ENCODE measurements at places on chromosomes 12 and 14.

DNA sequence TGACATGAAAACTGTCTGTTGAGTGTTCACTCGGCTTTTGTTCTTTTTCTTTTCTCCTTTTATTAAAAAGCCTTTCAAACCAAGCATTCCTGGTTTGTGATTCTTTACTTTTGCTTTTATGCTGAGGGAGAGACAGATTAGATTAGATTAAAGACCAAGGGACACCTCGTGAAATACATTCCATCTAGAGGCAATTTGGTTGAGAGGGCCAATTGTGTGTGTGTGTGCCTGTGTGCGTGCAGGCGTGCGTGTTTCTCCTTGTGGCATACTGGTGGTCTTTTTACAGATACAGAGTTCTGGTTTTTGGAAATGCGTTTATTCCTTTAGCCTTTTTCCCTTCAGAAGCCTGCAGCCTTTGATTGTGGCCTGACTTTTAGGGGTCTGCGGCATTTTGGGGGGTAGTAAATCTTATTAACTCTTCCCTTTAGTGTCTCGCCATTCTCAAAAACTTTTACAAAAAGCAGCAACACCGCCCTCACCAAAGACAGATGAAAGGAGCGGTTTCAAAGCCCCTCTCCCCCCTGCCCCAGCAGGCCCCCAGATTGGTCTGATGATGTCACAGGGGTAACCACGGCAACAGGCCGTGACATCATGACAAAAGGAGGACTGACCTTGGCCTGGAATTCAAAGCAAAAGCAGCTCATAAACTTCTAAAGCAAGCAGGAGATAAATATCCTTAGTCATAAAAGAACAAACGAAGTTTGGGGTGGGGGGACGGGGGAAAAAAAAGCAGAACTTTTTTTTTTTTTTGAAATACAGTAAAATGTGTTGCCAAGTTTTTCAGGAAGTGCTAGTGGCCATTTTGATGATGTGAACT lies 84.1 kb upstream of the TBX3 start:
- DNase-seq, result no peak

DNA sequence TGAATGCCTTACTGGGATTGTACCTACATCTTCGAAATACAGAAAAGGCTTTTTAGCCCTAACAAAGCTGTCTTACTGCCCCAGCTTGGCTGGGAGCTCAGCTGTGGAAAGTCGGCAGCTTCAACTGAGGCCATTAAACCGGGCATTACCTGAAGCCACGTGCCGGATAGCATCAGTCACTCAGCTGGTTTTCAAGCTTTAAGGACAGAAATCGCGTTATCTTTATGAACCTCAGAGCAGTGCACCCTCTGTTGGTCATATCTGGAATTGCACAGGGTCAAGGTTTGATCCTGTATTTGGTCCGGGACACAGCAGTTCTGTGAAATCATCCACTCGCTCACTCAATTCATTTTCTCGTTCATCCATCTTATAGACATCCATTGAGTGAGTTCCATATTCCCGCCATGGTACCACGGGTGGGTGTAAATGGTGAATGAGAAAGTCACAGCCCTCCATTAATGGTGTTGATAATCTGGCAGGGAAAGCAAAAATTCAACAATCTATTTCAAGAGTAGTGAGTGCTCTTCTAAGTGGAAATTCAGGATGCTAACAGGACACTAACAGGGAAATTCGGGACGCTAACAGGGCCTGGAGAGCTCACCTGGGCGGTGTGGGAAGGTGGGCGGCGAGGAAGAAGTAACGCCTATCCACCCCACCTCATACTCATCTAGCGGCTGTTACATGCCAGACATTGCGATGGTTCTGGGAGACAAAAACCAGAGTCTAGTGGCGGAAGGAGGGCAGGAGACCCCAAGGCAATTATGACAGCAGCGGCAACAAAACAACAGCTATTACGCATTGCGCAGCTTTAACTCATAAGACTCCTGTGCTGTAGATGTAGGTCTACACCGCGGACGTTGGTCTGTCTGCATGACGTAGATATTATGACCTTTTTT lies 60.6 kb upstream of the TCL1A start:
- DNase-seq, result no peak

GRCh38 chr12:27517961-27518665 lies 5.9 kb upstream of the PPFIBP1 start:
- no peak for DNase-seq

- DNase-seq, result no peak
Measured at GRCh38 chr14:48792376-48793024, 793.7 kb downstream of the RPS29 start.

GRCh38 chr14:61132336-61132735 lies 148.8 kb downstream of the TMEM30B start:
- no peak for DNase-seq

DNA sequence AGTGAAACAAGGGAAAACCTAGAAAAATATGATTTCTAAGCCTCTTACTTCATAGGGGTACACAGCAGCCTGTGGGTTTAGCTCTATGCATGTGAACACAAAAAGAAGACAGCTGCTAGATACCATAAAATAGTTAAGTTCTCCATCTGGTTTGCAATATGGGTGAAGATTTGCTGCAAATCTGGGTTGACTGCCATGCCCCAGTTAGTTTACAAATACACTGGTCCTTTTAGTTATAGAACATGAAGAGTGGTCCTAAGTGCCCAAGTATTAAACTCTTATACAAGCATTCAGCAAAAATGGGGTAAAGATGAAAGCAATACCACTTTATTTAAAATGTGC lies 176.1 kb downstream of the AEBP2 start:
- DNase-seq, result no peak

GRCh38 chr14:53491884-53492277 lies 338.8 kb upstream of the DDHD1 start:
- DNase-seq, result no peak

GRCh38 chr14:85907536-85907935 lies 377.6 kb downstream of the FLRT2 start:
- DNase-seq, result no peak

- no peak for DNase-seq
Measured at GRCh38 chr14:89899917-89900663, 54.4 kb downstream of the EFCAB11 start.

- DNase-seq, result no peak
Measured at GRCh38 chr12:123888989-123889388, 83.6 kb downstream of the CCDC92 start.

DNA sequence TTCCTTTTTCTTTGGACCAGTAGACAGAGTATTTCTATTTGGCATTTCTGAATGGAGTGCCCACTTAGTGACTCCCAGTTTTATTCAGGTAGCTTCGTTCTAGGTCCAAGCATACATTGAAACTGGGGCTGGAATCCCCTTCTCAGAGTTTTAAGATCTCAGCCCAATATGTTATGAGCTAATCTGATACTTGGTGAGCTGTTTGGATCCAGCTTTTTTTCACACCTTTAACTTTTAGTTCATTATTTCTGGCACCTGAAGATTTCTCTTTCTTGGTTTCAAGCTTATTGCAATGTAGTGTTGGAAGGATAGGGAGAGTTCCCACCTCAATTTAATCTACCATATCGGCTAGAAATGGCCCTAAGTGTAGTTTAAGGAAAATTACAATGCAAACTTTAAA lies 53.5 kb upstream of the CCDC198 start:
- no peak for DNase-seq

- DNase-seq, result no peak
Measured at GRCh38 chr12:123382684-123383083, 1.2 kb upstream of the KMT5A start.

GRCh38 chr14:56271970-56272369 lies 153.8 kb downstream of the PELI2 start:
- no peak for DNase-seq

DNA sequence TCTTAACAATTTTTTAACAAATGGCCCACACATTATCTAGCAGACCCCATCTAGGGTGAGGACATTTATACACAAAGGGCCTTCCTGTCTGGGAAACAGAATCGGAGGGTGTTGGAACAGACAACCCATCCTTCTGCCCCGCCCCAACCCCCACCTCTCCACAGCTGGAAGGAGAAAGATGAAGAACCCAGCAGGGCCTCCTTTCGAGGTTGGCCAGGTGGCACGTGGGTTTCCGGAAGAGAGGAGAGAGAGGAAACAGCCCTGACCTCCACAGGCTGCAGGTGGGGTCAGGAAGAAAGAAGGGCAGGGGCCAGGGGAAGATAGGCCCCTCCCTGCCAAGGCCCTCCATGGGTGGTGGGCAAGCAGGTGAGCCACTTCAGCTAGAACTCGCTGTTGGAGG lies 57.2 kb downstream of the LRRC74A start:
- DNase-seq, result no peak

GRCh38 chr14:38108681-38109080 lies 99.0 kb upstream of the SSTR1 start:
- DNase-seq, result no peak

- DNase-seq, result no peak
Measured at GRCh38 chr14:33232031-33232430, 293.4 kb downstream of the NPAS3 start.

DNA sequence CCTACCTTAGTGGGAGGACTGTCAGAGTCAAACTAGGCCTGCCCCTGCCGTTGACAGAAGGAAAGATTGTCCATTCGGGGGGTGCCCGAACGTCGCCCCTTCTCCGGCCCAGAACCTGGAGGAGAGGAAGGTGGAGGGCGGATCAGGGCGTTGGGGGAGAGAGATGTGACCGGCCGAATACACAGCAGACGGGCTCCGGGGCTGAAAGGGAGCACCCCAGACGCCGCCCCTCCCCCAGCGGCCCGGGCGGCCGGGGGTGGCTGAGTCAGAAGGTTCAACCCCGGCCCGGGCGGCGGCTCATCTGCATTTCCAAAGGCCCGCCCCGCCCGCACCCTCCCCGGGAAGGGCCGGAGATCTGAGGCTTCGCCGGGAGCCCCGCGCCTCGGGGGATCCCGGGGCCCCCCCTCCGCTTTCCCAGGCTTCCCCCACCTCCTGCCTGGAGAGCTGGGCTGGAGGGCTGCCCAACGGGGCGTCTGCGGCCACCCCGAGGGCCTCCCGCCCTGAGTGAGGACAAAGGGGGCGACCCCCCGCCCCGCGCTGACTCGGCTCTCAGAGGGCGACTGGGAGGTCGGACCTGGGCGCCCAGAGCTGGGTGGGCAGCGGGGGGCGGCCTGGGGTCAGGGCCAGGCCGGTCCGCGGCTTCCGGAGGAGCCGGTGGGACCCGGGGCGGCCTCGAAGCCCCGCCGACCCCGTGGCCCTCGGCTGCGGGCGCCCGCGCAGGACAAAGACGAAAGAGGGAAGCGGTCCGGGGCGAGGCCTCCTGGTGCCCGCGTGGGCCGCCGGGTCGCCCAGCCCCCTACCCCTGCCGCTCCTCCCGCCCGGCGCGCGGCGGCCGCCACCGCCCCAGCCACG lies 3.7 kb upstream of the SETD1B start:
- no peak for DNase-seq

DNA sequence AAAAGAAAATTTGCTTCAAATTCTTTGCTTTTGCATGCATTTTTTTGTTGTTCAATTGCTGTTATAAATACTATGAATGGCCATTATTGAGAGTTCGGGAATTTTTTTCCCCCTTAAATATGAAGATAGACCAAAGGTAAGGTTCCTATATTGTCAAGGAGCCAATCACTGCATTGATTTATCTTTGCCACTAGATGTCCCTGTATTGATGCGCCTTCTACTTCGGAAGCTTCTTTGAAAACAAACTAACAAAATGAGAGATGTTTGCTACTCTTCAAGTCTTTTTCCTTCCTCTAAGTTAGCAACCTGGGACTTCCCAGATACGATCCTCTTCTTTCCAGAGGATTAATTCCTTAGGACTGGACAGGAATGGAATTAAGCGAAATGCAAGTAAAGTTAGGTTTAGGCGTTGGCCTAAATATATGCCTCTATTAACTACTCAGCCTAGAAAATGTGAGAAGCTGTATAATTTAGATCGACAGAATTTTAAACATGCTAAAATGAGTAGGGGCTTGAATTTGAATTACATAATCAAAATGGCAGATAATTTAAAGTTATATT lies 318.1 kb downstream of the AEBP2 start:
- no peak for DNase-seq

DNA sequence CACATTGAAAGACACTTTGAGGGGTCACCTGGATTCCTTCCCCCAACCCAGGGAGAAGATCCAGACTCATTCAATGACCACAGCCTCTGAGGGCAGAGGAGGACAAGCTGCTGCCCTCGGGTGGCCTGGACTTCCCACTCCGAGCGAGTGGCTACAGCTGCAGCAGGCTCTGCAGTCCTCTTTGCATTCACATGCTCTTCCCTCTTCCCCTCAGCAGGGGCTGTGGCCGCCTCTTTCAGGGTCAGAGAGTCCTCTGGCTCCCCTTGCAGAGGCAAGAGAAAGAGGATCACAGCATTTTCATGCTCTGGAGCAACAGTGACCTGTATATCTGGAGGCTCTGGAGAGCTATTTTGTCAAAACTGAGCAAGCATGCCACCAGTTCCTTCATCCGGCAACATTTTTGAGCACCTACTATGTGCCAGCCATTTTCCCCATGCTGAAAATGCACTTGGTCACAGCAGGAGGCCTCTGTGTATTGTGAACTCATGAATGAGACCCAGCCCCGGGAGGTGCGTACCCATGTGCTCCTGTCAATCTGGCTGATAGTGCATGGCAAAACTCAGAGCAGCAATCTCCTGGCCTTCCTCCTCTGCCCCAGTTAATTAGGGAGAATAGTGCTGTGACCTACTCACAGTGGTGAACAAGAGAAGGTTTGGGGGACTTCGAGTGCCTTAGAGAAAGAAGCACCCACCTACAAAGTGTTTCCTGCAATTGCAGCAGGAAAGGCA lies 42.9 kb upstream of the KCNA5 start:
- DNase-seq, result no peak

DNA sequence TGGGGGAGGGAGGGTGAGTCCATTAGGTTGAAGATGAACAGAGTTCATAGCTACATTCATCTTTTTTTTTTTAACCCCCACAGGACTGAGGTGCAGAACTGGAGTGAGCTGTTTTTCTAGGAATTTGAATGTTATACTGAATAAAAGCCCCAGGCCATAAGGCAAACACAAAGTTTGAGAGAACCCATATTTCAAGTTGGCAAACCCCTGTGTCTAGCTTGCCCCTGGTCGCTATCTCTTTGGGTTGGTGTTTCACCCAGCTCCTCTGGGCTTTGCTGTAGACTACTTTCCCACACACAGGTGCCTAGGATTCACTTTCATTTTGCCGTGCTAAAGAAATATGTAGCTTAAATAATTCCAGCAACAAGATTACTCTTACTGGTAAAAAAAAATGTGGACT lies 5.2 kb upstream of the LMO3 start:
- DNase-seq, result no peak

- no peak for DNase-seq
Measured at GRCh38 chr12:115004470-115005146, 320.6 kb upstream of the TBX3 start.

DNA sequence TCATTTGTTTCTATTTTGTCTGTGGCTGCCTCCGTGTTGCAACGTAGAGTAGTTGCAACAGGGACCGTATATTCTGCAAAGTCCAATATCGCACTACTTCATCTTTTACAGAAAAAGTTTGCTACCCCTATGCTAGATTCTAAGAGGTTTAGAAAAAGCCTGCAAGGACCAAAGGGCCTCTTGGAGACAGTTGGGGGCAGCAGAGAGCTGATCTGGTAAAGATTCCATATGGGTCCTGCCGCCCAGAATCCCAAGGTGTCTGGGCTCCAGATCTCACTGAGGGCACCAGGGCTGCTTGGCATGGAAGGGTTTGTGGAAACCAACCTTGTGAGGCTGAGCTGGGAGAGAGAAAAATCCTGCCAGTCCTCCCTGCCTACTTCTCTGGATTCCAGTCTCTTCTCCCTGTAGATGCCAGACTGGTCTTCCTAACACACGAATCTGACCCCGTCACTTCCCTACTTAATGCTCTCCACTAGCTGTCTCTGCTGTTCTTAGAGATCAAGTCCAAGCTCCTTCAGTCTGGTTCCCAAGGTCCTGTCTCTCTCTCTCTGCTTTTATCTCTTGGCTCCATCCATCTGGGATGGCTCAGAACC lies 74.6 kb downstream of the GLRX5 start:
- no peak for DNase-seq

GRCh38 chr12:115451780-115452736 lies 768.1 kb upstream of the TBX3 start:
- DNase-seq, result no peak

Data from stimulated activated CD8-positive, alpha-beta memory T cell treated with anti-CD3 and anti-CD28 coated beads, Interleukin-7, amount 100 ng/mL, for 4 hours (primary cell).